CD4-positive, alpha-beta T cell treated with Interleukin-12 subunit alpha and Interleukin-12 subunit beta, for 1 hour (primary cell): ENCODE measurements at places on chromosomes 12 and 14.
A peak's percentile ranks its signal among the peaks of the same experiment; 100 is the strongest.

- no peak for DNase-seq
Measured at GRCh38 chr12:78430551-78430950, 434.0 kb upstream of the SYT1 start.

GRCh38 chr14:64828071-64828470, 51.6 kb downstream of the SPTB start:
- DNase-seq = no peak

DNA sequence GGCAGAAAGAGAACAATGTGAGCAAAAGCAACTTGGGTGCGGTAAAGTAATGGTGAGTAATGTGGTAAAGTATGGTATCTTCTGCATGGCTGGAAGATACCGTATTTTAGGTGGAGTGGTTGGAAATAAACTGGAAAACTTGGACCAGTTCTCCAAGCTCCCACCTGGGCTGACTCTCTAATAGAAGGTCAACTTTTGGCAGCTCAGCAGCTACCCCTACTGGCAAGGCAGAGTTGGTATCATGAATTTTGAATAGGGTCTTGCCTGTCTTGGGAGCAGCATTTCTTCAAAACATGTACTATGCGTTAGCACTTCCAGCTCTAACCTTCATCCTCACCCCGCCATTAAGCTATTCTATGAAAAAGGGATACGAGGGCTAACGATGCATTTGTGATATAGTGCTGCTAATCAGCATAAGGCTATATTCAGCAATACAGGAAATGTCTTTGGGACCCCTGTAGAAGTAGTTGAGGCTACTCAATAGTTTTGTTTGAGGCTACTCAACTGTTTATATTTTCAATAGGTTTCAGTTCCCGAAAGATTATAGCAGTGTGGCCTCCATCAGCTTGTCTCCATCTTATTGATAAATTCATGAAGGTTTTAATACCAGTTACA, 276.3 kb upstream of the FAR2 start:
- peak; percentile 19 for DNase-seq

GRCh38 chr14:44168566-44168965, 338.5 kb downstream of the FSCB start:
- no peak for DNase-seq

GRCh38 chr12:108649669-108650068, 16.0 kb upstream of the SELPLG start:
- DNase-seq = no peak

- DNase-seq = no peak
Measured at GRCh38 chr12:19419086-19419485, 20.2 kb upstream of the AEBP2 start.

DNA sequence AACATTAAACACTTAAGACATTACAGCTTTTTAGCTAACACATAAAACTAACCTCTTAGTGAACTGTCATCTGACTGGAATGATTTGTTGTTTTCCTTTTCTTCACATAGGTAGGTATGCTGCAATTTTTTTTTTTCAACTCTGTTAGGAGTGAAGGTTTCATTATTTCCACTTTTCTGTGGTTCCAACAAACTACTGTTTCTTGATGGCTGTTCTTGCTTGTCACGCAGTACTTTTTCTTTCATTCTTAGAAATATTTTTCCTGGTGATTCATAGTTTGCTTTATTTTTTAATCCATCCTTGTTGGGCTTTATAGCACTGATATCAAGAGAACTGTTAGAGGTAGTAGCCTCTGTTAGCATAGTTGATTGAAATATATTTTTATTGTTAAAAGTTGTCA, 6.3 kb downstream of the MIS18BP1 start:
- DNase-seq = no peak

DNA sequence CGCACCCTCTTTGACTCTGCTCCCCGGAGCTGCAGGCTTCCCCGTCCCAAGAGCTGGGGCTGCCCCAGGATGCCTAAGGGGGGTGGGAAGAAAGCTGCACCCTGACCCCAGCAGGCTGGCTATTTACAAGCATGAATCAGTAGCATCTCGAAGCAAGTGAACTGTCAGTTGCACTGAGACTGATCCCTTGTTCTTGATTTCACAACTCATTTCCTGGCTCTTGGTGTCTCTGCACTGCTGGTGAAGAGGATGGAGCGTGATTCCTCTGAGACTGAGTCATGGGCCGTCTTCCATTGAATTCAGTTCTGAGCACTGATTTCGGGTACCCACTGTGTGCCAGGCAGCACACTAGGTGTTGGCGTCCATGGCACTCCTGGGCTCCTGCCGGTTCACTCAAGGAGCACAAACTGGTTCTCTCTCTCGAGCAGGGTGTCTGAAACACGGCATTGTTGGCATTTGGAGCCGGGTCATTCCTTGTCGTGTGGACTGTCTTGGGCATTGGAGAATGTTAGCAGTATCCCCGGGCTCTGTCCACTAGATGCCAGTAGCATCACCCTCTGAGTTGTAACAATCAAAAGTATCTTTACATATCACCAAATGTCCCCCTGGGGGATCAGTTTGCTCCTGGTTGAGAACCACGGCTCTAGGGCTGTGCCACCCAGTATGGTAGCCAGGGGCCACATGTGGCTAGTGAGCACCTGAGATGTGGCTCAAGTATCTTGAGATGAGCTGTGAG, 86.9 kb downstream of the RIN3 start:
- no peak for DNase-seq

GRCh38 chr14:101249676-101250036, 311.6 kb upstream of the DIO3 start:
- DNase-seq = no peak

DNA sequence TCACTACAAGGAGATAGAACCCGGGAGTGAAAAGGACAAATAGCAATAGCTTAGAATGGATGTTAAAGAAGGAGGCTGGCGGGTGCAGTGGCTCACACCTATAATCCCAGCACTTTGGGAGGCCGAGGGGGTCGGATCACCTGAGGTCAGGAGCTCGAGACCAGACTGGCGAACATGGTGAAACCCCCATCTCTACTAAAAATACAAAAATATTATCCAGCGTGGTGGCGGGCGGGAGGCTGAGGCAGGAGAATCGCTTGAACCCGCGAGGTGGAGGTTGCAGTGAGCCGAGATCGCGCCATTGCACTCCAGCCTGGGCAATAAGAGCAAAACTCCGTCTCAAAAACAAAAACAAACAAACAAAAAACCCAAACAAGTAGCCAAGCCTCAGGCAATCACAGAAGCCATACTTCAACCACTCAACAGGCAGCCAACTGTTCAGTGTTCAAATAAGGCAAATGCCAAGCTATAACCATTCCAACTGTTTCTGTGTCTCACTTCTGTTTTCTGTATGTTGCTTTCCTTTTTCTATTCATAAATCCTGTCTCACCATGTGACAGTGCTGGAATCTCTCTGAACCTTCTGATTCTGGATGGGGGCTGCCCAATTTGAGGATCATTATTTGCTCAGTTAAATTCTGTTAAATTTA, 3.9 kb upstream of the SPTLC2 start:
- no peak for DNase-seq

- no peak for DNase-seq
Measured at GRCh38 chr12:116184763-116185162, 92.7 kb downstream of the MED13L start.

DNA sequence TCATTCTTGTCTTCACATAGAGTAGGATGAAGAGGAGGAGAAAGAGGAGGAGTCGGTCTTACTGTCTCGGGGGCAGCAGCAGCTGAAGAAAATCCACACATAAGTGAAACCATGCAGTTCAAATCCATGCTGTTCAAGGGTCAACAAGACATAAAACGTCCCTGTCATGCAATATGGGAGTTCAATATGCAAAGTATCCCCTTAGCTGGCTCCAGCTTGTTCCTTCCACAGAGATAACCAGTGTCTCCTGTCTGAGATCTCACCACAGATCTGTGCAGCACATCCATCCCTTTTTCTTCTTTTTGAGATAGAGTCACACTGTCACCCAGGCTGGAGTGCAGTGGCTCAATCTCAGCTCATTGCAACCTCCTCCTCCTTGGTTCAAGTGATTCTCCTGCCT, 357.5 kb downstream of the GALC start:
- DNase-seq = no peak

GRCh38 chr14:87131879-87132278, 861.1 kb downstream of the GALC start:
- DNase-seq = no peak

DNA sequence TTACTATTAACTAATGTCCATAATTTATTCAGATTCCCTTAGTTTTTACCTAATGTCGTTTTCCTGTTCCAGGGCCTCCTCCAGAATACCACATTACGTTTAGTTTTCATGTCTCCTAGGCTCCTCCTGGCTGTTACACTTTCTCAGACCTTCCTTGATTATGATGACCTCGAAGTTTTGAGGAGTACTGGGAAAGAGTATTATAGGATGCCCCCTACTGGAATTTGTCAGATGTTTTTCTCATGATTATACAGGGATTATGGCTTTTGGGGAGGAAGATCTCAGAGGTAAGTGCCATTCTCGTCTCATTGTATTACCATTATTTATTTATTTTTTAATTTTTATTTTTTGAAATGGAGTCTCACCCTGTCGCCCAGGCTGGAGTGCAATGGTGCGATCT, 17.7 kb upstream of the C1S start:
- peak; percentile 33 for DNase-seq

DNA sequence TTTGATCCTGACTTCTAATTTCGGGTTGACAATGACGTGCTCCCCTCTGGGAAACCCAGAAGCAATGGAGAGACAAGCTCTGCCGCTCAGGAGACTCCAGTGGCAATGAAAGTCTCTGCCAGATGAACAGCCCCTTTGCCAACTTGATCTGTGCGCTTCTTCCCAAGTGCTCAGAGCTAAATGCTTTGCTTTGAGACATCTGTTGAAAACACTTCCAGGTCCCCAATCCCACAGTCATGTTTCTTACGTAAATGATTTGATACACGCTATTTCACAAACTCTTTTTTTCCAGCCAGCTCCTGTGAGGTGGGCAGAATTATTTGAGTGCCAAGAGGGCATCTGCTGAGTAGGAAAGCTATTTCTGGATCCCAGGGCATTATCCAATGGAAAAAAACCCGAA, 147.6 kb downstream of the RIMBP2 start:
- DNase-seq = no peak

DNA sequence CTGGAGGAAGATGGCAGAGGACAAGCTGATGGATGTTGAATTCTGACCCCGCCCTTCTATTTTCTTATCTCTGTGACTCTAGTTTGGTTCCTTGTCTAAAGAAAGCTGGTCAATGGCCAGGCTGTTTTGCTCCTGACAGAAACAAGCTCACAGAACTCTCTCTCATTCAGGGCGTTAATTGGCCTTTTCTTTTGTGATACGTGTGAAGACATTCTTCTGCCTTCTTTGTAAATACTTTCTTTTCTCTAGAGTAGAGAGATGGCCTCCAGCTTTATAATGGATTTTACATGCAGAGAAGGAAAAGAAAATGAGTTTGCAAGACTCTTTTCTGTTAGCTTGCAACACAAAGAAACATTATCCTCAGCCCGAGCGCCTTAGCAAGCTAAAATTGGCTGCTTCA, 492.2 kb upstream of the CCDC196 start:
- no peak for DNase-seq

- peak; percentile 67 for DNase-seq
Measured at GRCh38 chr12:112900298-112901145, 6.2 kb upstream of the OAS1 start.

GRCh38 chr14:25406818-25407217, 356.9 kb upstream of the STXBP6 start:
- no peak for DNase-seq

DNA sequence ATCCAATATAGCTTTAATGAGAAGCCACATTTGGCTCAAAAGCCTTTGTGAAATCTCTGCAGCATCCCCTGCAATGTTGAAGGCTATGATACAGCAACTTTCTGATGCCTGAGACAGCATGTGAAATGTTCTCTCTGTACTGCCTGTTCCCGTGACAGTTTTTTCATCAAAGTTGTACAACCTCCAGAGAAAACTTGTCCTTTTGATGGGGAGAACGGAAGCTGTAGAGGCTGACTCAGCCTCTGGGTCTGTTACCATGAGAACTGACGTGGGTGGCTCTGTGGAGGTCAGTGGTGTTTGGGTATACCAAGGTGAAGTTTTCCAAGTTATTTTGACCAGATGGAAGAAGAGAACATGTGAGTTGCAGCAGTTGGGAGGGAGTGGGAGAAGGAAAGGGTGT, 17.0 kb downstream of the SLC4A8 start:
- no peak for DNase-seq

DNA sequence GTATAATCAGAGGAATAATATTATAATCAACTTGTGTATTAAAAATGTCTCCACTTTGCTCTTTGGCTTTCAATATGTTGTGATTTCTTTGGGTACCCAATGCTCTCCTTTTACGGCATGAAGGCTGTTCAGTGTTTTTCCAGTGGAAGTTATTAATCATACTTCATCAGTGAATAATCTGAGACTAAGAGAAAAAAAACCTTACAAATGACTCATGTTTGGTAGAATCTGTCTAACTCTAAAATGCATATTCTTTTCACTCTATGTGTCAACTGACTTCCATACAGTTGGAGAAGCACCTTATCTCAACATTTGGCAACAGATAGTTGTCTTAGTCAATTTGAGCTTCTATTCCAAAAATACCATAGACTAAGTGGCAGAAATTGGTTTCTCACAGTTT, 82.2 kb downstream of the PTPRO start:
- no peak for DNase-seq

DNA sequence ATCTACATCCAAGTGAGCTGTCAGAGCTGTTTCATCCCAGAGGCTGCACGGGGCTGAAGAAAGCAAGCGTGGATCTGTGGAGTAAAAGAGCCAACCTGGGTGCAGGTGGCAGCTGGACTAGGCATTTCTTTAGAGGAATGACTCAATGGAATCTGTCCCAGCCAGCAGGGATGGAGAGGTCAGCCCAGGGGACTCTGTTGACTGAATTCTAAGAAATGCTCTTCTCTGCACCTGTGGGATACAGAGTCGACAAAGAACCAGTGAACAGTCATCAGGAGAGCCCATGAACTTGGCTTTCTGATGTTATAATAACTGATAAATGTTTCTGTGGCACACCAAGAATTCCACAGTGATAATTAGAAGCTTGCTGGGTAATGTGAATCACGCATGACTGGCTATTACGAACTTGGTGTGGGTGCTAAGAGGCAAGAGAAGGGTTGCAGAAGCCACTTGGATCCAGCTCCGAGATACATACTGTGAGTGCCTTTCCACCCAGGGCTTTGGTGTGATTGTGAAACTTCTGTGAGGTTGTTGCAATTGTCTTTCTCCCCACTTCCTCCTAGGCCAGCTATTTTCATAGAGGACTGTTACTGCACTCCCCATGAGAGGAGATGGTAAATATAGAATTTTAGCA, 16.2 kb downstream of the PYGL start:
- DNase-seq = peak; percentile 4

DNA sequence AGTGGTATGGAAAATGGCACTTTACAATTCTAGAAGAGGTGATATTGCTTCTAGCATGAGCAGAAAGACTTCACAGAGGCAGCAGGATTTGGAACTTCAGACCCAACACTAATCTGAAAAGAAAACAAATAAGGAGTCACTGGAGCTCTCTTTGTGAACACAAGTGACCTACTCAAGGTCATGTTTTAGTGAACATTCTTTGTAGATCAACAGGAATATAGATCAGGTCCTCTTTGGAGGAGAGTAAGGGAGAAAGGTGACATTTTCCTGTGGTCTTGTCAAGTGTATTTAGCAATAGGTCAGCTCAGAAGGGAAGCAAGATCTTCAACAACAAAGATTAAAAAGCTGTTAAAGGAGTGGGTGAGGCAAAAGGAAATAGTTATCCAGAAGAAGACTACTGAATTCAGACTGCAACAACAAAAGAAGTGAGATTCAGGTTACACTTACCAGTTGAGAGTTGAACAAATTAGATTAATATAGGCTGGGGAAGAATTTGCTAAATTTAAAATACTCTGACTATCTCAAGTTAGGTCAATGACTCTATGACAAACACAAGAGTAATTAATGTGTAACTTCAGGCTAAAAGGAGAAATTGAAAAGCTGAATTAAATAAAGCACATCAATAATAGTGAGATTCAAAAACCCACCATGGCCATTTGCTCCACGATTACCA, 528.2 kb downstream of the RPS29 start:
- no peak for DNase-seq
